Activated T-cell treated with anti-CD3 and anti-CD28 coated beads, Interleukin-2, amount 50 U/mL, for 4 hours (primary cell): ENCODE measurements at places on chromosomes 7 and 10.

GRCh38 chr7:42351316-42351935 is 114.4 kb upstream of the GLI3 start:
- DNase-seq = no peak

- no peak for DNase-seq
Measured at GRCh38 chr10:48194830-48195229, 79.7 kb downstream of the FRMPD2 start.

GRCh38 chr10:104037261-104037951 is 48.3 kb downstream of the COL17A1 start:
- DNase-seq = no peak

DNA sequence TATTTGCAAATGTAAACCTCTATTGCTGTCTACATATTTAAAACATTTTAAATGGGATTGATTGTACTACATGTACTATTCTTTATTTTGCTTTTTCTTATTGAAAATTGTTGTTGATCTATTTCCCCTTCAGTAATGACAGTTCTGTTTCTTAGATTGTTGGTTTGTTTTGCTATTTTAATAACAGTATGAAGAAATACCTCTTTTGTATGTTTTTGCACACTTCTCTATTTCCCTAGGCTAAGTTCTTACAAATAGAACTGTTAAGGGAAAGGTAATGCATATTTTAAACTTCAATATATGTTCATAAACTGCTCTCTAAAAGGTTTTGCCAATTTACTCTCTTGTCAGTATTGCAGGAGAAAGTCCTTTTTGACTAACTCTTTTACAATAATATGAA is 195.0 kb upstream of the PRPS1L1 start:
- DNase-seq = no peak

DNA sequence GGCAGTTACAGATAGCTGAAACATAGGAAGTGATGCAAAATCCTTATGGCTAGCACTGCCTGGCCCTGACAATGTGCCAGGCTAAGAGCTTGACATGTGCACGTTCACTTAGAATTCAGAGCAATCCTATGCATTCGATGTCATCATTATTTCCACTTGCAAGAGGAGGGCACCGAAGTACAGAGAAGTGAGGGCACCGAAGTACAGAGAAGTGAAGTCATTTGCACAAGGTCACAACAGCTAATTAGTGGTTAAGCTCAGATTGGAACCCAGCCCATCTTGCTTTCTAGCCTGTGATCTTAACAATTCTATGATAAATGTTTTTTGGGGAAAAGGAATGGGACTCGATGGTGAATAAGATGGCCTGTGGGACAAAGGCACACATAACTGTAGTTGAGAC is 73.4 kb downstream of the ARHGAP22 start:
- no peak for DNase-seq
